HuH-7.5 (cell line): ENCODE measurements at places on chromosomes 6 and 20.

- DNase-seq, result no peak
Observed at GRCh38 chr6:16904957-16905356, 143.7 kb upstream of the ATXN1 start.

DNA sequence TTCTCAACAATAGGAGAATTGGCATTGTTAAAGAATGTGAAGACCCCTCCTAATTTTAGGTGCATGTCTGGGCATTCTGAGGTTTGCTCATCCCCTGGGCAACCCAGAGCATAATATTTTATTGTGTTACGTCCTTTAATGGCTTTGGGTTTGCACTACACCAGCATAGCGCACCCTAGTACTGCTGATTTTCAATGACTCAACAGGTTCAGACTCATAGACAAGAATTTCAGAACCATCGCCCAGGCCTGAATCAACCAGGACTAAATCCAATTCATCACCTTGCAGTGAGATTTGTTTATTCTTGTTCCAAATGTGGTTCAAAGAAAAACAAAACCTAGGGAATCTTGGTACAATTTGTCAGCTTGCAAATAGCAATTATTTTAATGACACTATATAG is 137.8 kb upstream of the PHACTR1 start:
- DNase-seq, result no peak

DNA sequence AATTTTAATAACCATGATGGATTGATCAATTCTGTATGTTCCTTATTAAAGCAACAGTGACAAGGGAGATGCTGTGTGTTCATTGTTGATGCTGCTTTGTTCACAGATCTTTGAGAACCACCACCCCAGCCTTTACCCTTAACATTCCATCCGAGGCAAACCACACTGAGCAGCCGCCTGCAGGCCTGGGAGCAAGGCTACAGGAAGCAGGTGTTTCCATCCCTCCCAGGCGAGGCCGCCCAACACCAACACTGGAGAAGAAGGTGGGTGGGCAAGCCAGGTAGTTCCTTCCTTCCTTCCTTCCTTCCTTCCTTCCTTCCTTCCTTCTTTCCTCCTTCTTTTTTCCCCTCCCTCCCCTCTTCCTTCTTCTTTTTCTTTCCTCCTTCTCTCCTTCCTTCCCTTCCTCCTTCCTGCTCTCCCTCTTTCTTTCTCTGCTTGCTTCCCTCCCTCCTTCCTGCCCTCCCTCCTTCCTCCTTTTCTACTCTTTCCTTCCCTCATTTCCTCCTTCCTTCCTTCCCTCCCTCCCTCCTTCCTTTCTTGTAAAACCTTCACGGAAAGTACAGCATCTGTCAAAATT is 13.7 kb downstream of the TTLL2 start:
- DNase-seq, result no peak

DNA sequence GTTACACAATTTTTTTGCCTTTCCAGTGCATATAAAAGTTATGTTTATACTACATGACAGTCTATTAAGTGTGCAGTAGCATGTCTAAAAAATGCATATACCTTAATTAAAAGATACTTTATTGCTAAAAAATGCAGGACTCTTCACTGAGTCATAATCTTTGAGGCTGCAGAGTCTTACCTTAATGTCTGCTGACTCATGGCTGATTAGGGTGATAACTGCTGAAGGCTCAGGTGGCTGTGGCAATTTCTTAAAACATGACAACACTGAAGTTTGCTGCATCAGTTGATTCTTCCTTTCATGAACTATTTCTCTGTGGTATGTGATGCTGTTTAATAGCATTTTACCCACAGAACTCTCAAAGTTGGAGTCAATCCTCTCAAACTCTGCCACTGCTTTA is 19.1 kb downstream of the ZSCAN23 start:
- DNase-seq, result no peak

- no peak for DNase-seq
Observed at GRCh38 chr6:156590482-156590881, 186.7 kb upstream of the ARID1B start.

GRCh38 chr6:14889611-14890593 is 356.0 kb upstream of the JARID2 start:
- DNase-seq, result no peak

GRCh38 chr6:43192911-43193310 is 10.9 kb downstream of the CUL9 start:
- DNase-seq, result no peak

- no peak for DNase-seq
Observed at GRCh38 chr20:37932074-37932473, 29.1 kb downstream of the VSTM2L start.

GRCh38 chr6:158698931-158699330 is 49.1 kb downstream of the SYTL3 start:
- DNase-seq, result no peak

GRCh38 chr6:83893024-83893423 is 33.5 kb downstream of the CYB5R4 start:
- DNase-seq, result no peak

- no peak for DNase-seq
Observed at GRCh38 chr20:47028487-47028886, 133.8 kb downstream of the EYA2 start.

- no peak for DNase-seq
Observed at GRCh38 chr20:32439132-32439829, 81.2 kb downstream of the ASXL1 start.

DNA sequence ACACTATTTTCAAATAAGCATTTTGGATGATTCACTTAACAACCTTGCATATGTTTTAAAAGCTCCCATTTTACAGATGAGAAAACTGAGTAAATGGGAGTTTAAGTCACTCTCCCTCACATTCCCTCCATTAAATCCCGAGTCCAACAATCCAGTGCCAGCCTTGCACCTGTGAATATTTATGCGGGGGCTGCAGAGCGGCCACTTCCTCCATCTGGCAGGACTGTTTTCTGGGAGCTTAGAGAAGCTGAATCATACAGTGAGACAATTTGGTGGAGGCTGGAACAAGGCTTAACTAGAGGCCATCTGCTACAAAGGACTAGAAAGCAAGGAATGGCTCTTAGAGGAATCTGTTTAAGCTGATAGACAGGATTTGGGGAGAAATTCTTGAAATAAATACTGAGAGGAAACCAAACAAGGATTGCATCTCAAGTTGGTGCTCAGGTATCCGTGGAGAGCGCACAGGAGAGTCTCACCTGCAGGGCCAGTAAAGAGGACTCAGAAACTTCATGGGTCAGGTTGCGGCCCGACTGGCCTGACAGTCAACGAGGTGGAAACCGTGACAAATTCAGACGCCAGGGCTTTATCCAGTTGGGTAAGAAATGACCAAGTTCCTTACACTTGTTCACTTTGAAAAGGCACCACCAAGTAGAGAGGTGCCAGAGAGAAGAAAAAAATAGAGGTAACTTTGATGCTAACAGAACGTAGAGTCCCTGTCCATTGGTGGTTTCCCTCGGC is 478.5 kb downstream of the QKI start:
- no peak for DNase-seq

DNA sequence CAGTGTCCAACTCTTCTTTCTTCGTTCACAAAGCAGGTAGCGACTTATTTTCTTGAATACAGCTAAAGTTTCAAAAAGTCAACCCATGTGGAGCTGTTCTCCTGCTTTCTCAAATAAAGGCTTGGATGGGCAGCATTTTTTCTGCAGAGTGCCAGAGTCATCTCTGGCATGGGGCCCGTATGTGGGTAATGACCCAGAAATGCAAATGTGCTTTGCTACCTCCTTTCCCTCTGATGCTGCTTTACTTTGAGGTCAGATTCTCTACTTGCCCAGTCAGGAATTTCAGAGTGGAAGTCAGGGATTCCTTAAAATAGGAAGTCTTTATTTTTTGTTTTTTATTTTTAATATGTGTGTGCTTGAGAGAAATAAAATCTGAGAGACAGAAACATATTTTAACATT is 4.9 kb downstream of the NKAIN2 start:
- DNase-seq, result no peak

DNA sequence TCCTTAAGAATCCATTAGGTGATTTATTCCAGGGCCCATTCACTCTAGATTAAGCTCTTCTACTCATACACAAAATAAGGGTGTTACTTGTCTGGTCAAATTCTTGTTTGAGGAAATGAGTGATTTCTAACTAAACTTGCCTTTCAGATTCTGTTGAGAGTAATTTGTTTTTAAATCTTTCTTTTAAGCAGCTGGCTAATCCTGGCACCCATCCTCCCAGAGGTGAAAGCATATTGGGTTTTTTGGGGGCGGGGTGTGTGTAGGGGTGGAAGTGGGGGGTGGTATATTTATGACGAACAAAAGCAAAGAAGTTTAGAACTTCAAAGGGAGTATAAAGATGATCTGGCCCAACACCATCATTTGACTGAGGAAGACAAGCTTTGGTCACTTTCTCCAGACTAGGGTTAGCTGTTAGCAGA is 94.7 kb downstream of the RTN4IP1 start:
- DNase-seq, result no peak

DNA sequence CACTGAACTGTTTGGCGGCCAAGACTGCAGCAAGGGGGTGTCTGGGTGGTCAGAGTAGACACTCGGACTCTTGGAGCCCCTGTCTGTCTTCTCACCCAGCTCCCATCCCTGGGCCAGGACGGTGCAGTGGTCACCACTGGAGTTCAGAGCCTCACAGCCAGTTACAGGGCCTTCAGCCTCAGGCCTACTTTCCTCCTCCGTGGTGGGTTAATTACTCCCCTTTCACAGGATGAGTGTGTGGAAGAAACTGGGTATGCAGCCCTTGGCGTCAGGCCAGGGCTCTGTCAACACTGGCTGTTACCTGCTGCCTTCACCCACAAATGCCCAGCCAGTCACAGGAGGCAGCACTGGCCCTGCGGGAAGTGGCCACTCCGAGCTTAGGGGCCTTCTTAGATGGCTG is 1.8 kb upstream of the YTHDF1 start:
- no peak for DNase-seq

- DNase-seq, result no peak
Observed at GRCh38 chr6:167569879-167570278, 245.0 kb downstream of the TTLL2 start.

GRCh38 chr6:158554611-158555361 is 5.1 kb upstream of the TMEM181 start:
- DNase-seq, result no peak

DNA sequence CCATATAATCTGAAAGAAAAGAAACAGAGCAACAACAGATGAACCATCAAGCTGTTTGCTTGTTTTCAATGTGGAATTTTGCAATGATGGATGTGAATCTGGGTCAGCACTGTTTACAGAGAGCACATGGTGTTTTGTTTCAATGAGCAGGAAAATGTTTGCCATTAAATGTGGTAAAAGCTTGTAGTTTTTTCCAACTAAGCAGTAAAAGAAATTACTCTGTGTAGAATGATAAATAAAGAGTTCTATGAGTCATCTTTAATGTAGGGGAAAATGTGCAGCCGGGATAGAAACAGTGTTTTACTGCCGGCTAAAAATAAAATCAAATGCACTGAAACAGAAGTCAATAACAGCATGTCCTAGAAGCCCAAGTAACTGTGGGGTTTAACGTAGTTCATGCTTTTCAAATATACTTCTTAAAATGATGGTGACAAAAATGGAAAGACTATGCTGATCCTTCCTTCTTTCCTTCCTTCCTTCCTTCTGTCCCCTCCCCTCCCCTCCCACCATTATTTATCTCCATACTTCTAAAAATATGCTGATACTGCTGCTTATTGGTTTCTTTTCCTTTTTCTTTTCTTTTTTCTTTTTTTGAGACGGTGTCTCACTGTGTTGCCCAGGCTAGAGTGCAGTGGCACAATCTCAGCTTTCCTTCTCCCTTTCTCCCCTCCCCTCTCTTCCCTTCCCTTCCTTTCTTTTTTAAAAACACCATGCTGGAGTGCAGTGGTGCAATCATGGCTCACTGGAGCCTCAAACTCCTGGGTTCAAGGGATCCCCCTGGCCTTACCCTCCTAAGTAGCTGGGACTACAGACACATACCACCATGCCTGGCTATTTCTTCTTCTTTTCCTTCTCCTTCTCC is 6.3 kb upstream of the NAA20 start:
- no peak for DNase-seq

DNA sequence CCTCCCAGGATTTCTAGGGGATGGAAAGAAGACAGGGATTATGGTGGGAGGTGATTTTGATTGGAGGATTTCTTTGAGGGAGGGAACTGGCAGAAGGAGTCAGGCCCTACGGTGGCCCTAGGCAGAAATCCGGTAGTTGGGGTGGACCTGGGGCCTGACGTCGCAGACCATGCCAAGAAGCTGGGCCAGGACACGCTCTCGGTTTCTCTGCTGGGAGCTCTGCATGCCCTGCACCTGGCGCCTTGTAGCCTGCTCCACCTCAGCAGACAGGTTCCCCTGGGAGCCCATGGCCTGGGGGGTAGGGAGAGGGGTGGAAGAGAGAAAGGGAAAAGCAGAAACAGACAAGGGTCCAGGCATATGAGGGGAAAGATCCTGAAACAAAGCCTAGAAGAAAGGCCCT is 1.1 kb downstream of the ATP6V1G2 start:
- no peak for DNase-seq

GRCh38 chr6:41571021-41571780 is 25.0 kb downstream of the FOXP4 start:
- DNase-seq, result no peak

DNA sequence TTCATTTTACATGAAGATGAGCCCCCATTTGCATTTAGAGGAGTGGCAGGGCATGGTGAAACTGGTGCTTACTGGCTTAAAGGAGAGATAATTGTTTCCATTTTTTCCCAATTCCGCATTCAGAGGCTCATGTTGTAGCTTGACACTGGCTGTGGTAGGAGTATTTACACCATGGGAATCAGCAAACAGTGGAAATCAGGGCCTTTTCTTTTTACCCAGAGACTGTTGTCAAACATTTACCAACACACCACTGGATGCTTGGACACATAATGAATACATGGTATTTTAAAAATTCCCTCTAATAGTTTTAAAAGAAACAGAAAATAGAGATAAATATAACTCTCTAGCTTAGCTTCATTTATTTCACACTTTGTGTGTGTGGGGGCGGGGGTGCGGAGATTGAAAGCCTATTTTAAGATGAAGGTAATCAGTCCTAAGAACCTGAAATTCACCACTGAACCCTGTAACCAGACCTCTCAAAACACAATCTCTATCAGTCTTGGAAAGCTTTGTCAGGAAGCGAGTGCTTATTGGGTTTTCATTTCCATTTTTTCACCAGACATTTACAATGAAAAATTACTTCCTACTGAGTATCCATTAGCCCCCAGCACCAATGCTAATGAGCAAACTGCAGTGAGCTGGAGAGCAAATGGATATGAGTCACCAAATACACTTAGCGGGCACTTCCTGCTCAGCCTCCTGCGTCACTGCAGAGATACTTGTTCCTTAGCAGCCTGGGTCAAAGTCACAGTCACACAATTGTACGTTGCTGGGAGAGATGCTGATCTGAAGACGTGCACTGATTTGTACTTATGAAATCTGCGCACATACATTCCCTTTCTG is 532.0 kb downstream of the BCKDHB start:
- DNase-seq, result peak; percentile 4

GRCh38 chr6:143159001-143159400 is 98.3 kb downstream of the AIG1 start:
- DNase-seq, result no peak

GRCh38 chr6:125174626-125175025 is 21.1 kb downstream of the TPD52L1 start:
- peak; percentile 13 for DNase-seq

GRCh38 chr6:139060332-139060731 is 31.8 kb downstream of the ABRACL start:
- no peak for DNase-seq
